Kidney (tissue), 22 donors: ENCODE measurements at places on chromosomes 6 and 20.

GRCh38 chr6:135451617-135452190 is 45.8 kb downstream of the AHI1 start:
- DNase-seq = no peak

- no peak for DNase-seq
These were observed 27.4 kb downstream of the CDC40 start for GRCh38 chr6:110207652-110208051.

DNA sequence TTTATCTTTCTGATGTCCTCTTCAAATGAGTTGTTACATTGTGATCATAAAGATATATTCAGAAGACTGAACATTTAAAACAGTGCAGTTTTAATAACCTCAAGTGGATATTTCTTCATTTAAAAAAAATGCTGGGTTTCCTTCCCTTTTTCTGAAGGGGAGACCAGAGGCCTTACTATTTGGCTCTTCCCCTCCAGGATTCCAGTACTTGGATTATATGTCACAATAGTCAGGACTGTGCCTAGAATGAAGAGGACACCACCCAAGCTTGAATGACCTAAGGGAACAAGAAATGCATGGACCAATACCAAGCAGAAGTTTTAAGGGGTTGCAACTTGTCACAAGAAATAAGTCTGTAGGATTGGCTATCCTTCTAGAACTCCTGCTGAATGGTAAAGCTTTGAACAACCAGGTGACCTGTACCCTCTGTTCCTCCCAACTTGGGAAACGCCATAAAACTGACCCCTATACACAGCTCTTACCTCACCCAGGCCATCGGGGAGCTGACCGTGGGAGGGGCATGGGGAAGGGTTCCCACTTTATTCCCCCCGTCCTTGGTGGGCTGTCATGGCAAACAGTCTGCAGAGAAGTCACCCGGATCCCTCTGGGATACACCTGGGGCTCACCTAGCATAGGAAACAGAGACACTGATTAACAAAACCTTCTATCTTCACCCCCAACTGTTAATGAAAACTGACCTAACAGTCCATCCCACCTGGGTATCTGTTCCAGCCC is 2.0 kb downstream of the FRS3 start:
- DNase-seq = no peak

DNA sequence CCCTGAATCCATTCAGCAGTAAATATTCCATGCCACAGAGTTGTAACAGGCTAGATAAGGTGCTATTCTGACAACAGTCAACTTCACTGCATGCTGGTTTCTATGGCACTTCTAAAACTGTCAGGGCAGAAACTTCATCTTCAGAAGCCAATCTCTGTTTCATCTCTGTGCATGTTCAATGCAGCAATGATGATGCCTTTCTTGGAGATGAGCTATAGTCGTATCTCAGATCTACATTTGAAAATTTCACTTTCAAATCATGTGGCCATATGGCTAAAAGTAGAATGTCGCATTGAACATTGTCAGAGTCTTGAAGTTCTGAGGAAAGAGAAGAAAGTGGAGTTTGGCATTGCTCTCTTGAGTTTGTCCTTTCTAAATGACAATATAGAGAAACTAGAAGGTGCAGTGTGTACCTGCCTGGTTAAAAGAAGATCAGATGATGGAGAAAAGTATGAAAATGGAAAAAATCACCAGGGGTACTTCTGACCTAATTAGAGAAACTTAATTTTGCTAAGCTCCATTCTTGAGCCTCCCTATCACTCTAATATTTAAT is 49.0 kb upstream of the VSTM2L start:
- no peak for DNase-seq

DNA sequence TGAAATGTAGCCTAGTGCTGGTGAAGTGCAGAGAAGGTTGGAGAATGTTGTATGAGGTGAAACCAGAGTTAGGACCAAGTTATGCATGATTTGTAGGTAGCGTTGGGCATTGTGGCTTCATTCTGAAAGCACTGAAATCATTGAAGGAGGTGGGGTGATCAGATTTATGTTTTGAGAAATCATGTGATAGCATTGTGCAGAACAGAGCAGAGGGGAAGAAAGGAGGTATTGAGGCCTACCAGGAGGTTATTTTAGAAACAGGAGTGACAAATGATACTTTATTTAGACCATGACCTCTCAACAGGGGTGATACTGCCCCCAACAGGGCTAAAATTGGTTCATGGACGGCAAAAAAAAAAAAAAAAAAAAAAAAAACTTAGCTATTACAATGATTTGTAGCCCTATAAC is 15.6 kb upstream of the HMGN3 start:
- DNase-seq = no peak

- no peak for DNase-seq
These were observed 177.1 kb upstream of the MAP3K7 start for GRCh38 chr6:90764001-90764400.

- no peak for DNase-seq
These were observed 112.2 kb downstream of the SESN1 start for GRCh38 chr6:108982154-108983113.
